ENCODE measurements at places on chromosomes 1 and 21.

GRCh38 chr21:44344541-44345183 is 5.5 kb upstream of the CFAP410 start:
- no peak for DNase-seq

GRCh38 chr1:150555198-150555970 is 6.2 kb downstream of the ADAMTSL4 start:
- DNase-seq, result no peak

- peak; percentile 55 for DNase-seq
These were observed 72.4 kb upstream of the BCAR3 start for GRCh38 chr1:93753791-93754763.

GRCh38 chr1:224430511-224431113 is 4.0 kb downstream of the WDR26 start:
- DNase-seq, result no peak

- no peak for DNase-seq
These were observed 88.5 kb upstream of the QSOX1 start for GRCh38 chr1:180066150-180066549.

DNA sequence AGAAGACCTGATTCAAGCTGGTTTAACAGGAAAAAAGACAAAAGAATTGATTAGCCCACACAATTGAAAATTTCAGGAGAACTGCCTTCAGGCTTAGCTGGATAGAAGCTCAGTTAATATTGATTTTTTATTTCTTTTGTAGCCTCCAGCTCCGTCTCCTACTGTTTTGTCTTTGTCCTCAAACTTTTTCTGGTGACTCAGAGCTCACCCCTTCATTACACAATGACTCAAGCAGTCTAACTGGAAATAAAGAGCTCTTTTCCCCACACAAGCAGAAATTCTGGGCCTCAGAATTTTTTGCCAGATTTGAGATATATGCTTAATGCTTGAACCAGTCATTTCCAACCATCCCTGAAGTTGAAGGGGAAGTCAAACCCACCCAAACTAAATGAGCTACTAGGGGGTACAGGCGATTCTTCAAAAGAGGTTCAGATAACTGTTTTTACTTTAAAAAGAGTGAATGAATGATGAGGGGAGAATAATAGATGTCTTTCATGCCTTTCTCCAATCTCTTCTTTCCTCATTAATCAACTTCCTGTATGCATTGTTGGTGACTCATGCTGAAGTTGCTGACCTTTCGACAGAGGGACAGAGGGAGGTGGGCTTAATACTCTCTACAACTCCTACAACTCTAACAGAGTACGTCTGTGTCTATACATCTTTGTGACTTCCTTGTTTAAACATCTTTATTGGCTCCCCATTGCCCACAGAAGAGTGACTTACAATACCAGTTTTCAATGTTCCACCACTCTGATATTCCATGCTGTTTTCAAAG is 6.2 kb upstream of the ACP6 start:
- DNase-seq, result no peak

GRCh38 chr1:235264327-235264726 is 63.7 kb downstream of the ARID4B start:
- no peak for DNase-seq

- DNase-seq, result no peak
These were observed 57.7 kb upstream of the COA6 start for GRCh38 chr1:234315588-234315987.

GRCh38 chr1:94793296-94793656 is 26.9 kb upstream of the SLC44A3 start:
- DNase-seq, result no peak

Measured in right hindlimb (tissue), 1 donor.